ENCODE measurements at places on chromosomes 1 and 21.

GRCh38 chr1:42086146-42086545 is 67.1 kb upstream of the GUCA2B start:
- no peak for DNase-seq

DNA sequence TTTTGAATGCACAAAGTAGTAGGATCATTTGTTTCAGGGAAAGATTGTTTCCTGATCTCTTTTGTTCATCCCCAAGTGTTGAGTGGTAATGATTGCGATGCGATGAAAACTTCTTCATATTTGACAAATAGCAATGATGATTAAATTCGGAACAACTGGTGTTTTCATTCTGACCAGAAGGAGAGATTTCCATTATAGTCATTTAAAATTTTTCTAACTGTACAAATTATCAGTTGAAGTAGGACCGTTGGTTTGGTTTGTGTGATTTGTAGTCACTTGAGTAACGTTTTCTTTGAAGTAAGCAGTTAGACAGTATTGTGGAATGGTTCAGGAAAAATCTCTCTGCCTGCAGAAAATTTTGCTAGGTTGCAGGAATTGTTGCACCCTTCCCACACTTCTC is 5.9 kb downstream of the NFYC start:
- DNase-seq = no peak

GRCh38 chr1:16978567-16979474 is 1.6 kb downstream of the MFAP2 start:
- no peak for DNase-seq

DNA sequence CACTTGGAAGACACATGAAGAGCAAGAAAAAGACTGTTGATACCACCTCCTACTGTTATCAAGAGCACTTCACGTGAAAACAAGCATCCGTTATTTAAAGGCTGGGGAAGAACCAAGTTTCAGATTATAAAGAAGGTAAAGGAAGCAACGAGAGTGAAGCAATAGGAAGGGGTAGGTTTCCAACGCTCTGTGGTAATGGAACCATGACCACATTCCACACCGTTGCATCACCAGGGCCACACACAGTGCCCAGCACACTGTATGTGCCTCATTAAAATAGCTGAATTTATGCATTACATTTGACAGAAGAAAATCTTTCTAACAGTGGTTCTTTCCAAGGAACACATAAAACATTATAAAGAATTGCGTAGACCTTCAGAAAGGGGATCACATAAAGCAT is 435.8 kb downstream of the MRPL39 start:
- DNase-seq = no peak

- DNase-seq = no peak
Measured at GRCh38 chr21:37474342-37474741, 107.8 kb downstream of the DYRK1A start.

All from activated CD8-positive, alpha-beta T cell treated with anti-CD3 and anti-CD28 coated beads for 36 hours (primary cell).